PC-3 (cell line): ENCODE measurements at places on chromosomes 7 and 10. TPM values are rescaled to one million over a fixed set of nuclear protein-coding genes. Genes with fewer than 3 reads are reported as not detected.
A peak's percentile ranks its signal among the peaks of the same experiment; 100 is the strongest.

DNA sequence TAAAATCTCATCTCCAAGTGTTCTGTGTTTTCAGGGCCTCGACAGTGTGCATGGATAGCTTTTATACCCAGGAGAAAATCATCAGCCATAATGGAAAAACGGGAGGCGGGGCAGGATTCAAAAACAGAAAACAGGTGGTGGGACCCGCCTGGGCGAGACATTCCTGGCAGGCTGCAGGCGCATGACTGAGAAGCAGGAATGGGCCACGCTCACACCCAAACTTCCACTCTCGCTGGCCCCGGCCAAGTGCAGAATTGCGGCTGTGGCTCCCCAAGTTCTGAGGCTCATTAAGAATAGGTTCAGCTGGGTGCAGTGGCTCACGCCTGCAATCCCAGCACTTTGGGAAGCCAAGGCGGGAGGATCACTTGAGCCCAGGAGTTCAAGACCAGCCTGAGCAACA, 60.6 kb downstream of the C10orf143 start:
- no peak for DNase-seq

- no peak for DNase-seq
Observed at GRCh38 chr7:151018421-151019129, 5.7 kb downstream of the ATG9B start.

DNA sequence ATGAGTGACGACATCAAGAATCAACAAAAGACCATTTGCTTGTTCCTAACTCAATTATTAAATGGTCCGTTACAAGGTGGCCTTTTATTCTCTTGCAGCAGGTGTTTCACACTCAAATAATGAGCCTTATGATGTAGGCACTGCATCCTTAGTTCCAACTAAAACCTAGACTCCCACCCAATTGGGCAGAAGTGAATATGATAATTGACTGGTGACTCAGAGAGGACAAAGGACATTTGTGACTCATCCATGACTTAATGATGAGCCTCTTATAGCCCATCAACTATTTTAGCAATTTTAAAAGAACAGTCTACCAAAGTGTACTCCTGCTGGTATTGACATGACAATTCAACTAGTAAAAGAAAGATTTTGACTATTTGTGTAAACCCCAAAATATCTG, 1027.8 kb upstream of the PHF14 start:
- peak; percentile 36 for DNase-seq

Gene SLC26A4
- total RNA-seq = not detected in 2 replicates

- peak; percentile 71 for DNase-seq
Observed at GRCh38 chr7:79692015-79692414, 238.5 kb upstream of the MAGI2 start.

Gene CAMK1D
- total RNA-seq = 1.3 and 2.1 TPM in 2 replicates

GRCh38 chr10:79293841-79294581, 53.3 kb upstream of the PPIF start:
- DNase-seq = peak; percentile 100

Gene EPDR1
- total RNA-seq = 22.7 and 26.6 TPM in 2 replicates

DNA sequence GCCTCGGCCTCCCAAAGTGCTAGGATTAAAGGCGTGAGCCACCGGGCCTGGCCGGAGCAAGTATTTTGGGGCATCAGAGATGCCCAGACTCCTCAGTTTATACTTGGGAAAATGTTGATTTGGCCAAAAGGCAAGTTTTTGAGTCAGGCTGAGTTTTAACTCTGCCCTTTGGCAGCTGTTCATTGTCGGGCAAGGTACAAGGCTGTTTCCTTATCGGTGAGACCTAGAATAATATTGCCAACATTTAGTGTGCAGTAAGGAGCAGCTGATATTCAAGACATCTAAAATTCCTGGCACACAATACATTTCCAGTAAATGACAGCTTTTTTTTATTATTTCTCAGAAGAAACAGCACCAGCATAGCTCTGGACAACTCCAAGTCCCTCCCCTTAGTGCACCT, 147.6 kb upstream of the C7orf33 start:
- no peak for DNase-seq

DNA sequence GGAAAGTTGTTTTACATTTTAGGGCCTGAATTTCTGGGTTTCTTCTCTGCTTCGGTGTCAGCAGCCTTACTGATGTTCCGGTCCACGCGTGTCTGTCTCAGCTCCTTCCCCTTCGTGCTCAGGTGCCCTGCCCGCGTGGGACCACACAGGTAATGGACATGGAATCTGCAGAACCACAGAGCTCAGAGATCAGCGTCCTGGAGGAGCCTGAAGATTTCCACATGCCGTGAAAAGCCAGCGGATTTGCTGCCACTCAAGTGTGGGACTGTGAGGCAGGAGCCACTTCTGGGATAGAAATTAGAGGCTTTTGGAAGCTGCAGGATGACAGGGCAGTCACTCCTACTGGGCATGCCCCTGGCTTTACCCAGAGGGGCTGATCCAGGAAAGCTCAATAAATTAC, 666.1 kb upstream of the FOXK1 start:
- no peak for DNase-seq

DNA sequence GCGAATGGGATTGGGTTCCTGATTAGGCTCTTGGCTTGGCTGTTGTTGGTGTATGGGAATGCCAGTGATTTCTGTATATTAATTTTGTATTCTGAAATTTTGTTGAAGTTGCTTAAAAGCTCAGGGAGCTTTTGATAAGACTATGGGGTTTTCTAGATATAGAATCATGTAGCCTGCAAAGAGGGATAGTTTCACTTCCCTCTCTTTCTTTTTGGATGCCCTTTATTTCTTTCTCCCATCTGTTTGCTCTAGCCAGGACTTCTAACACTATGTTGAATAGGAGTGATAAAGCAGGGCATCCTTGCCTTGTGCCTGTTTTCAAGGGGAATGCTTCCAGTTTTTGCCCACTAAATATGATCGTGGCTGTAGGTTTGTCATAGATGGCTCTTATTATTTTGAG, 40.4 kb upstream of the MPP7 start:
- DNase-seq = no peak

- DNase-seq = peak; percentile 54
Observed at GRCh38 chr7:20651960-20652544, 36.6 kb downstream of the ABCB5 start.

Gene TMUB1
- 52.1 and 71.6 TPM in 2 replicates for total RNA-seq

Gene INSYN2A
- not detected in 2 replicates for total RNA-seq

- DNase-seq = no peak
Observed at GRCh38 chr10:100319707-100320402, 10.2 kb downstream of the PKD2L1 start.

- DNase-seq = no peak
Observed at GRCh38 chr7:44762300-44762699, 13.7 kb downstream of the ZMIZ2 start.

DNA sequence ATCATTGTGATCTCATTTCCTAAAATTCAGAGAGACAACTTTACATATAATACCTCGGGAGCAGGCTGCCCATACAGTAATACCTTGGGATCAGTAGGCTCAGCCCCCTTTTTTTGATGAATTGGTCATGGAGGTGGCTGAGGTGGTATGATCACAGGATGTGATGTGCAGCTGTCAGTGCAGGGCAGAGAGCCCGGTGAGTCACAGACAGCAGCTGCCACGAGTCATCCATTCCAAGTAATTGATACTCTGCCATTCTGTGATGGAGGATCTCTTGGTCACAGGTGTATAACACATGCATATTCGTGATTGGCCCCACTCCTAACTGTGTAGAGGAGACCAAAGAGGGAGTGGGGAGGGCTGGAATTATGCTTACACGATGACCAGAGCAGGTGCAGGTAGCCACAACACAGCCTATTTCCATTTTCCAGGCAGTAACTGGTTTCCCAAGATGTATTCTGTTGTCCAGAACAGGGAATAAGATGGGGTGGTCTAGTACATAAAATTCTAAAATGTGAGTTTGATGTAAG, 14.1 kb downstream of the NRCAM start:
- DNase-seq = peak; percentile 66
